ENCODE measurements at places on chromosomes 2 and 18.

GRCh38 chr2:155223781-155224406, 525.4 kb downstream of the KCNJ3 start:
- H3K27me3 ChIP-seq, result no peaks in the 10 kb centered on the region
- H3K4me3 ChIP-seq, result no peak overlapping the region
- H3K36me3 ChIP-seq, result no peaks in the 10 kb centered on the region
- DNase-seq, result no peak

DNA sequence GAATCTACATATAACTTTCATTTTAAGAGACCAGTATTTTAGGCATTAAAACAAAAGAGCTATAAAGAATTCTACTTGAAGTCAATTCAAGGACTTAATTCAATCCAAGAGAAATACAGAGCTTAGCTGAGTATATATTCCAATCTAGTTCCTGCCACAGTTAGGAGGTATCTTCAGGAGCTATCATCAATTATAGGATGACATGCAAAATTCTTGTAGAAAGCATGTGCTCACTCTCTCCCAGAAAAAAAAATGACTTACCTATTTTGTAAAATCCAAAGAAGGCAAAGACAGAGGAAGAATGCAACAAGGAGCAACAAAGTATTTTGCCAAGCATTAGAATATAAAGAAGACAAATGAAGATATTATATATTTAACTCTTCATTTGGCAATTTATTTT, 31.8 kb upstream of the CFAP36 start:
- H3K36me3 ChIP-seq, result no peaks in the 10 kb centered on the region
- no peaks in the 10 kb centered on the region for H3K4me1 ChIP-seq
- no peak overlapping the region for H3K27ac ChIP-seq
- DNase-seq, result no peak

DNA sequence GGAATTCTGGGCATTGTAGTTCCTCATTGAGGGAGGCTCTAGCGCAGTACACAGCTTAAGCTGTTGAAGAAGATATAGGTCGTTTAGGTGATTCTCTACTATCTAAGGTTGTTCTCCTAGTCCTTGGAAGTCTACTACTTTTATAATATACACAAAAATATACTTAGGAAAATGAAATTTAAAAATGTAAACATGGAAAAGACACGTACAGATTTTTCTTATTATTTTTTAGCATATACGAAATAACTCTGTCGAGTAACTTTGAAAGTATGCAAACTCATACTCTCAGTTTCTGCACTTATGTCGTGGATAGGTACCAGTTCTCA, 272 bp upstream of the FASTKD1 start:
- H3K27ac ChIP-seq, result no peak overlapping the region
- peaks cover 17% of the 10 kb centered on the region for H3K4me1 ChIP-seq
- peak overlapping the region; percentile 81 for H3K4me3 ChIP-seq
- H3K36me3 ChIP-seq, result peaks cover 10% of the 10 kb centered on the region
- H3K27me3 ChIP-seq, result no peaks in the 10 kb centered on the region

DNA sequence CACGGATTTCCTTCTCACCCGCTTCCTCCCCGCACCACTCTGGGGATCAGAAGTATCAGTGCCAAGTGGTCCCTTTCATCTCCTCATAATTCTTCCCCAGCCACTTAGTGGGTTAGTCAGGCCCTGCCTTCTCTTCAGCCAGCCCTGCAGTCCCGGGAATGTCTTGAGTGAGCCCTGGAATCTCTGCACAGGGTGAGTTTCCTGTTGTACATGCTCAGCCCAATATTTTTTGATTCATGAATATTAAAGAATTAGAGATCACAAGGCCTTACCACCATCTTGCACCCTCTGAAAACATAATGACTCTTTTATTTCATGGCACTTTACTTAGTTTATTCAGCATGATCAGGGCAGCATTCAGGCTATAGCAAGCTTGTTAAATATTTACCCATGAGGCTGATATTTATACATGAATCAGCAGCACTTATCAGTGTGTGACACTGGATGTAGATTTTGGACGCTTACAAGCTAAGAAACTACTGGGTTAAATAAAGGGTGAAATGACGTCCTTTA, 159.4 kb upstream of the FOSL2 start:
- no peak overlapping the region for H3K27ac ChIP-seq
- no peak for DNase-seq
- H3K36me3 ChIP-seq, result peaks cover 6% of the 10 kb centered on the region

DNA sequence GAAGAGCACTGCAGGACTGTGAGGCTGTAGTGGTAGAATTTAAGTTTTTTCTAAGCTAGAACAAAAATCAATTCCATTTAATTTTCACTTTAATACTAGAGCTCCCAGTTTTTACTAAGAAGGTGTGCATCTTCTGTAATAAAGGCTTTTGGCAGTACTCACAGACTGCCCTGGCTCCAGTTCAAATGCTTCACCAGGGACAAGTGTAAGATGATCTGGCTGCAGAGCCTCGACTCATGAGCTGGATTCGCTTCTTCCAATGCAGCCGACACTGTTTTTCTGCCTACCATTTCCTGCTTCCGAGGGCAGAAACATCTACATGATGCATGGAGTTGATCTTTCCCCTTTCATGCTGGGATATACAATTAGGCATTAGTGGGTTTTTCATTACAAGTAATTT, 87.0 kb downstream of the FARSB start:
- H3K36me3 ChIP-seq, result peaks cover 23% of the 10 kb centered on the region
- H3K4me3 ChIP-seq, result no peak overlapping the region
- H3K27me3 ChIP-seq, result no peaks in the 10 kb centered on the region
- no peak overlapping the region for H3K27ac ChIP-seq
- peaks cover 10% of the 10 kb centered on the region for H3K4me1 ChIP-seq

GRCh38 chr18:76252880-76253279, 242.2 kb downstream of the ZNF516 start:
- DNase-seq, result no peak
- H3K27ac ChIP-seq, result no peak overlapping the region
- H3K4me3 ChIP-seq, result no peak overlapping the region
- no peaks in the 10 kb centered on the region for H3K27me3 ChIP-seq
